ENCODE measurements at places on chromosomes 7 and 10. TPM values are rescaled to one million over a fixed set of nuclear protein-coding genes. Genes with fewer than 3 reads are reported as not detected.

Gene NXPH1
- 2.0 TPM for total RNA-seq

Gene CAV2
- total RNA-seq = 139 TPM

Gene GPC2
- total RNA-seq = 3.7 TPM

Gene OR2A12
- not detected for total RNA-seq

Gene PRLHR
- 0.48 TPM for total RNA-seq

Gene MYL10
- total RNA-seq = 0.63 TPM

Gene AKR1E2
- total RNA-seq = 23.0 TPM

Gene SPDYE11
- not detected for total RNA-seq

GRCh38 chr7:73626814-73627213 is 2.5 kb upstream of the MLXIPL start:
- no peak for DNase-seq

DNA sequence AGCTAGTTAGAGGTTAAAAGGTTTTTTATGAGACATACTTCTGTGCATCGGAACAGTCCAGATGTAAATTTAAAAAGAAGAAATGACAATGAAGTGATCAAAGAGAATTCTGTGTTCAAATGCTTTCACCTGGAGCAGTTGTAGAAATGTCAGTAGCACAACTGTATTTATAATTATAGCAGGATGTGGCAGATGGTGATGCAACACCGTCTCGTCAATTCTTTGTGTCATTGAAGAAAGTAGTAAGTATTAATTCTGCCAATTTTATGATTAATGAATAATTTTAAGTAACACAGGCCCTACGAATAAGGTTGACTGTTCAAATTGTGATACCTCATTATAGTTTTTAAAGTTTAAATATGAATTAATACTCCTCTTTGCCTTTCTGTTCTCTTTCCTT is 171.1 kb downstream of the ADK start:
- no peak for DNase-seq

DNA sequence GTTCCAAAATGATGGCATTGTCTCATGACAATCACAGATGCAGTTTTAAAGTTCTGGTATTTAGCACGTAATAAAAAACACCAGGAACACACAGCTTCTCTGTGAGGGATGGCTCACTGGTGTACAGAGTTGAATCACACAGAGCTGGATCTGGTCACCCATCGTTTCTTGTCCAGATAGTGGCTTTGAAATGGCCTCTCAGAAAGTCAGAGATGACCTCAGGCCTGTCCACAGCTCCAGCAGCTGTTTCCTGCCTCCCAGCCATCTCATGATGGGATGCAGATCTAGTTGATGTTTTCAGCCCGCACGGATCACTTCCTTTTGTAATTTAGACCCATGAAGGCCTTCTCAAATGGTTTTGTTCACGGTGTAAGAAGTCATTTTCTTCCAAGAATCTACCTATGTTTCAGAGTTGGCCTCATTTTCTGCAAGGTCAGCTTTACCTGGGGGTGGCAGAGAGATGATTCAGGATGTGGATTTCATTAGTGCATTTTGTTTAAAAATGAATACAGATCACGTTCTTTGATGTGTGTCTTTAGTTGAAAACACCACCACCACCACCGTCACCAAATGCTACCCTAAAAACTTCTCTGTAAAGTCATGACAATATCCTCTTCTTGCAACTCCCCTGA is 166.2 kb downstream of the SNX10 start:
- DNase-seq = no peak

- no peak for DNase-seq
Observed at GRCh38 chr7:150976529-150977381, 1.4 kb downstream of the KCNH2 start.

DNA sequence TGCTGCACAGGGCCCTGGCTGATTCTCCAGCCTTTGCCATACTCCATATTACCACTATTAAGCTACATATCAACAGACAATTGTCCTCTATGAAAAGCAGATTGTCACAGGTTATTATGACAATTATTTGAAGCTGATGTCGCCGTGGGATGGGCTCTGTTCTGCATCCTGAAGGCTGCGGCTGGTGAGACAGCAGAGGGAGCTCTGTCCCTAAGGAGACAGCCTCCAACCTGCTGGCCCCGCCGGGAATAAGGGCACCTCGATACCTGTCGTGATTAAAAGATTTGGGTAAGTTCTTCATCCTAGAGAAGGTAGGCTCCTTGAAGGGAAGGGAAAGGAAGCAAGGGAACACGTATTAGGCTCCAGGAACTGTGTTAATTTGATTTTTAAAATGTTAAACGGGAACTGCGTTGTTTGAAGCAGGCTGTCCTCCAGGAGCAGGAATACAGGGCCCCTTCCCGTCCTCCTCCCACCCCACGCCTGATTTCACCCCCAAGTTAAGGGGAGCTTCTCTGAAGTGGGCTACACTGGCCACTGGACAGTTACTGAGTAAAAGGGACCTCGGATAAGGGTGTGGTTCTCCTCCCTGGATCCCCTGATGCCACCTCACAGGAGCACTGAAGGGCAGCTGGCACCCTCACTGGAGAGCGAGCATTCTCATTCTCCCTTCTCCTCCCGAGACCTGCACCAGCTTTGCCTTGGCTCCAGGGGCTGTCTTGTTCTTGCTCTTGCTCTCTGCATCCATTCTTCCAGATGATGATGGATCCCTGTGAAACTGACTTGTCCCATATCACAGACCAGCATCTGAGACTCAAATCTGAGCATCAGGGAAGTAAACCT is 11.8 kb upstream of the TIAL1 start:
- DNase-seq = no peak

DNA sequence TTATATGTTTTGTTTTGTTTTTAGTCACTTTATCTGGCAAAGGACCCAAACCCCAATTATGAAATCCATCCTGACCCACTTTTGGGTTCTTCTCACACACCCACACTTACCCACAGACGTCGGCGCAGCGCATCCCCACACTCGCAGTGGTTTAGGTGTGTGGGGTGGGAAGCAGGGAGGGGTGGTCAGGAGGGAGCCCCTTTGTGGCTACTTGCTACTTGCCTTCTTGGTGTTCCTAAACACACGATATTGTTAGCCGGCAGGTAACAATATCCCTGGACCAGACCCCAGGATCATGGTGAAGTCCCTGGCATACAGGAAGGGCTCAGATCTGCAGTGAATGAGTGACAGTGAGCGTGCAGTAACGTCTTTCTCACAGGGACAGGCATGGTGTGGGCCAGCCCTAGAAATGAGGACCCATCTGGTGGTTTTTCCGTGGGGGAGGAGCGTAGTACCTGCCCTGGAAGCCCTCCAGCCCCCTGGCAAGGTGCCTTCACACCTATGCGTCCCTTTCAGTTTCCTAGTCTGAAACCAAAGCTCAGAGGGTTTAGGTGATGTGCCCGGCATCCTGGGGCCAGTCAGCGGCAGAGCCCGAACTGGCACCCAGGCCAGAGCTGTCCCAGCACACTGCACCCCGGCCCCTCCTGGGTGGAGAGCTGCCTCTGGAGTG is 4.4 kb downstream of the SPOCK2 start:
- DNase-seq = no peak

GRCh38 chr7:148289630-148290029 is 300.9 kb upstream of the C7orf33 start:
- DNase-seq = no peak

- no peak for DNase-seq
Observed at GRCh38 chr10:25547382-25547781, 372.6 kb downstream of the GPR158 start.

GRCh38 chr10:67697724-67698131 is 1.7 kb upstream of the CTNNA3 start:
- peak; percentile 41 for DNase-seq

DNA sequence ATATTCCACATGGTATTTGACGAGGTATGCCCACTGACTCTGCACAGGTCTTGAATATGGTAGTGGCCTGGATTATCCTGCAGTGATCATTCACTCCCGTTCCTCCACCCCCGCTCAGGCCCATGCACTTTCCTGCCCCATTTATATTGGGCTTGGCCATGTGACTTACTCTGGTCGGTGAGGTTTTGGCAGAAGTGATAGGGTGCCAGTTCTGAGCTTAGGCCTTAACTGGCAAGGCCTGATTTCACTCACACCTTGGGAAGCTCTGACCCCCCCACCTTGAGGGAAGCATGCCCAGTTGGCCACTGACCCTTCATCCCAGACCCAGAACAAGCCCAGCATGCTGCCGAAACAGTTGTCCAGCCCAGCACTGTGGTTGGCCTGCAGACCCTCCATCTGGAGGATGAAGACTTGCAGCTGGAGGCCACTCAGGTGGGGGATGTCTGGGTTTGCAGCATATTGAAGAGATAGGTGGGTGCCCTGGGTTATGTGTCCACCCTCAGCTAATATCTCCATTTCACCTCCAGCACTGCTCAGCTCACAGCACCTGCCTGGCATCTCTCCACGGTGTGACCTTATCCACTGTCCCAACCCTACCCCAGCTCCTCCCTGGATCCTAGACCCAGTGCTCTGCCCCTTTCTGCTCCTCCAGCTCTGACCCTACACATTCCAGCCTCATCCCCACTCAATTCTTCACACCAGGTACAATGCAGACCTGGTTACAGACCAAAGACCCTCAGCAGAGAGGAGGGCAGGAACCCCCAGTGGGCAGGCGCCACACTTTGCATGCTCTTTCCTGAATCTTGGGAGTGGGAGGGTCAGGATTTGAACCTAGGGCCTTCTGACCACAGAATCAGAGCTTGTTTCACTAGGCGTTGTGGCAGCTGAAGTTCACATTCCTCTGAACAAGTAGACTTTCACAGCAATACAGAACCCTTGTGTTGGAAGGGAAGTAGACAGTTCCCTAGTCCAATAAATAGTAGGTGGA is 138.1 kb upstream of the CHST15 start:
- no peak for DNase-seq

GRCh38 chr10:70652761-70653657 is 19.3 kb upstream of the ADAMTS14 start:
- no peak for DNase-seq

GRCh38 chr10:2121315-2121714 is 384.0 kb upstream of the ADARB2 start:
- no peak for DNase-seq

DNA sequence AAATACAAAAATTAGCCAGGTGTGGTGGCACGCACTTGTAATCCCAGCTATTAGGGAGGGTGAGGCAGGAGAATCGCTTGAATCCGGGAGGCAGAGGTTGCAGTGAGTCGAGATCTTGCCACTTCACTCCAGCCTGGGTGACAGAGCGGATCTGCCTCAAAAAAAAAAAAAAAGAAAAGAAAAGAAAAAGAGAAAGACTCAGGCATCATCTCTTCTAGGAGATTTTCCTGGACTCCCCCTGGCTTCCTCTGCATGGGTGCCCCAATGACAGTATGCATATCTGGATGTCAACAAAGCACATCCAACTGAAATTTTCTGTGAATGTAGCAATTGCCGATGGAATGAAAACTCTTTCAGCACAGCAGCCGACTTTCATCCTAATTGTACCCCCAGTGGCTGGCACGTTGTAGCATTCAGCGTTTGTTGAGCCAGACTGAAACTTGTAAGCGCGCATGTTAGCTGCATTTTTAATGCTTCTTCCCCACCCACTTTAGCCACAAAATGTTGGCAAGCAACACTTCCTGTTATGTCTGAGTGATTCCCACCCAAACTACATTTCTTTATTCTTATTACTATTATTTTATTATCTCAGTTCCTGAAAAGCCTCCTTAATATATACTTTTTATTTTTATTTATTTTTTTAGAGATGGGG is 70.2 kb downstream of the PRTFDC1 start:
- DNase-seq = no peak

DNA sequence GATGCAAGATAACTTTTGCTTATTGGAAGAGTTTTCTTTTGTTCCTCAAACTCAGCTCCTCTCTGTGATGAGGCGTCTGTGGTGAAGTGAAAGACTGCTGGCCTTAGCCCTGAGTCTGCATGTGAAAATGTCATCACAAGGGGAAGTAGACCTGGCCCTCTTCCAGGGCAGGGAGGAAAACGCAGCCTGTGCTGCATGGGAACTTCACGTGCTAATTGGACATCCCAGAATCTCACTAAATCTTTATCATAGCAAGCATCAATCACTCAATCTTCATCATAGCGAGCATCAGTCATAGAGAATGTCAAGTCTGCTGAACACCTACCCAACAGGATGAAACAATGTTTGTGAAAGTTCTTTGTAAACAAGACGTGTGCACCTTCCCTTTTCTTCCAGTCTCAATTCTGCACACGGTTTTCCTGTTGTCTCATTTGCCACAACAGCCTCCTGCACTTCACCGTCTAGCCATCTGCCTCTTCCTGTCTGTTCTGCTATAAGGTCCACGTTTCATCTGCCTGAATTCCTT is 314.6 kb downstream of the FRMD4A start:
- DNase-seq = no peak

DNA sequence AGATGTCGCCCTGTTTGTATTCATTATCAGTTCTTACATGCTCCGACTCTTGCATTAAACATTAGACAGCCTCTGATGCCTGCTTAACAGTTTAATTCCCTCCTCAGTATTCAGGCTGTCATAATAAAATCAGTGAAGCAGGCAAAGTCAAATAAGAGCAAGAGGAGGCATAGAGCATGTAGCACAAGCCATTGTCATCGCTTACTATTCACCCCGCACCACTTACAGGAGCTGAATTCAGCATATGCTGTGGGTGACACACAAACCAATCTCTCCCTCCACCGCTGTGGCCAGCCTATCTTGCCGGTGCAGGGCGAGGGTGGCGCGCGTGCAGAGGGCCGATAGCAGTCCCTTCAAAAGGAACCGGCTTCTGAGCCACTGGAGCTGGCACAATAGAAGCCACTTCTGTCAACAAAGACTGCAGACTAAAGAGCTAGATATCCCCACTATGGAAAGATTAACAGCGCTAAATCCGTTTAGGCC is 433.2 kb upstream of the MGMT start:
- DNase-seq = no peak

- no peak for DNase-seq
Observed at GRCh38 chr10:49010865-49011264, 71.2 kb upstream of the LRRC18 start.

DNA sequence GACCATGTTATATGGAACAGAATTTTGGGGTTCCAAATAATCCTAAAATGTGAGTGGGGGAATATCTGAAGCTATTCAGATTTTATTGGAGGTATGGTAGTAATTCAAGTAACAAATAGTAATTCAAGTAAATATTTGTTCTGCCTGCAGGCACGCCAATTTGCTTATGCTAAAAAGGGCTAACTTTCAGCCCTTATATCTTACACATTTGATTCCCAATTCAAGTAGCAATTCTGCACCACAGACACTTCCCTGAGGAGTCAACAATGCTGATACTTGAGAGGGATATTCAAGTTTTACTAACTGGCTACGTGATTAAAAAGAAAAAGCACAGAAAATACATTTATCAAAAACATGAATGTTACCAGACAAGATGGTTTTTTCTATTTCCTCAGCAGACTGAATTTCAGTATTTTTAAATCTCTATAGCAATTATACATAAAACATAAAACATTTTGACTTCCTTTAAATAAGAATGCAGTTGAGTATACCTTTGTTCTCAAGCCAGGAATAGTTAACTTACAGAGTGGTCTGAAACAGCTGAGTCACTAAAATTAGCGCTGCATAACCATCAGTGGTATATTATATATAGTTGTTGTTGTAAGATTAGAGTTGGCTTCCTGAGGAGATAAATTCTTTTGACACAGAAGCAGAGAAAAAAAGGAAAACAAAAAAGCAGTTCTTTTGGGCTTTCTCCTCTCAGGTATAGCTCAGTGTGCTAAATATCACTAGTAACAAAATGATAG is 33.9 kb downstream of the MTPN start:
- DNase-seq = no peak

GRCh38 chr7:84387595-84387994 is 193.0 kb upstream of the SEMA3A start:
- DNase-seq = no peak

GRCh38 chr10:127999297-128000129 is 92.6 kb downstream of the PTPRE start:
- DNase-seq = no peak
